Stimulated activated CD8-positive, alpha-beta memory T cell treated with anti-CD3 and anti-CD28 coated beads, Interleukin-7, amount 100 ng/mL, for 1 hour (primary cell): ENCODE measurements at places on chromosomes 7 and 10.

DNA sequence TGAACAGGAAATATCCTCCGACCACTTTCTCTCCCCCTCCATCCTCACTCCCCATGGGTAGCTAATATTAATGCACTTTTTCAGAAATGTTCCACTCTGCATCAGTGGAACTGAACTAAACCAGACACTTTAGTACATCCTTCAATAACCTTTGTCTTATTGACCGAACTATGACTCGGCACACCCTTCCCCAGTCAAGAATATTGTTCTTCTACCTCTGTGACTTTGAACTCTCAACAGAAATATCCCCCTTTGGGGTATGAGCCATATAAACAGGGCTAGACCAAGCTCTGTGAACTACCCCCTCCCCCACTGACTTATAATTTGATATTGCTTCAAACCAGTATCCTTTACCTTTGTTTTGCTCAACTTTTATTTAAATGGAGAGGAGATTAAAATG lies 57.9 kb upstream of the CAPZA2 start:
- no peak for DNase-seq

- DNase-seq, result no peak
These were observed 26.2 kb upstream of the ECHDC3 start for GRCh38 chr10:11715815-11716494.

DNA sequence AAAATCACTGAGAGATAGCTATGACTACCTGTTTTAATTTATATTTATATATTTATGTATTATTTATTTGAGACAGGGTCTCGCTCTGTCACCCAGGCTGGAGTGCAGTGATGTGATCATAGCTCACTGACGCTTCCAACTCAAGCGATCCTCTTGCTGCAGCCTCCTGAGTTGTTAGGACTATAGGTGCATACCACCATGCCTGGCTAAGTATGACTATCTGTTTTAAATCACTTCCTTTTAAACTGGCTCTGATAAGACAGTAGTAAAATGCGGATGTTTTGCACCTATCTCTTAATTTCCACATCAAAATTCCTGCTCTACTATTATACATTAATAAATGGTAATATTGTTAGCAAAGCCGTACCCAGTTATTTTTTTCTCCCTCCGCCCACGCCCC lies 41.8 kb downstream of the DNMBP start:
- DNase-seq, result no peak

DNA sequence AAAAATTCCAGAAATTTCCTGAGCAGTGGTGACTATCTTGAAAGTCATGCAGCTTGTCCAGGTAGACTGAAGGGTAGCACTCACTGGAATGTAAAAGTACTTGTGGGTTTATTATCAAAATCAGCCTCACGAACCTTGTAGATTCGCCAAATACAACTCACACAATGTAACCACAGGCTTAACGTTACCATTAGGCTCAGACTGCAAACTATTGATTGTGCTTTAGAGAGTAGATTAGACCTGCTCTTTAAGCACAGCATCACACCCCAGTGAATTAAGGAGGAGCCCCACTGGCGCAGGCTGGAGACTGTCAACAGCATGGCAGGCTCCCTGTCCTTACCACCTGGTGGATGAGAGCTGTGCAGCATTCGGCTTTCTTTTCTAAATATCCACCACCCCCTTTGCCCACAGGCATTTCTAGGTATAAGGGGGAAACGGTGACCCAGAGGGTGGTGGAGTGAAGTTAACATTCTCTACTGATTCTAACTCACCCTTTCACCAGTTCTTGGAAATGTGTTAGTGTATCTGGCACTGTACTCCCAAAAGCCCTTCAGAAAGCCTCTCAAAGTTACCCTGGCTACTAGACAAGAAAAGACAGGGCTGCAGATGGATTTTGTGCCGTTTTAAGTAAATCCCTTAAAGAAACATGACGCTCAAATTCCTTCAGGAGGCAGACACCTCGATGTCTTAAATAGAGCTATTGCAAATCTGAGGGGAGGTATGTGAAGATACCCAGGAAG lies 56.6 kb downstream of the GSDME start:
- DNase-seq, result no peak

GRCh38 chr7:36661135-36661840 lies 63.0 kb downstream of the AOAH start:
- DNase-seq, result no peak

DNA sequence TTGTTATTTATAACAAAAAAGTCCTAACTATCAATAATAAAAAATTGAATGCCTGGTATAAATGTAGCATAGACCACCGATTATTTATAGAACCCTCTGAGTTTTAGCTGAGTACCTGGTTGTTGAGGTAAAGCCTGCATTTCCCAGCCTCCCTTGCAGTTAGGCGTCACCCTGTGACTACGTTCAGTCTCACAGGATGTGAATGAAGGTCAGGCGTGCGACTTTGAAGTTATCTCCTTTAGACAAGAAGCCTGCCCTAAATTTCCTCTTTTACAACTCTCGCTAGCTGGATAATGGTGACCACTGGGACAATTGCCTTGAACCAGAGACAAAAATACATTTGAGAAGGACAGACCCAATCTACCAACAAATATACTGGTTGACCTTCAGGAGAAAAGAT lies 67.5 kb upstream of the TES start:
- no peak for DNase-seq

DNA sequence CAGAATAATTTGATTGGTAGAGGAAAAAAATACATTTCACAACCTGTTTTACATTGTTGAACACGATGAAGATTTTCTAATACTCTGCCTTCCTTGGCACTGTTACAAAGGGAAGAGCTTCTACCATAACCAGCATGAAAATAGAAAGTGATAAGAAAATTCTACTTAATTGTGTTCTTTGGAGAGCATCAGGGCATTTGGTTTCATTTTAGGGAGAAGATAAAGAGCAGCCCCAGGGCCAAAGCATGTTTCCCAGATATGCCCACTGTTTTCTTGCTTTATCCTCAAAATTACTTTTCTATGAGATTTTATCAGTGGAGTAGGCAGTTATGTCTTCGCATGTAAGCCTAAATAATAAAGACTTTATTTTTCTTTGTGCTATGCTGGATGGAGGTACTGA lies 9.5 kb downstream of the CHRM2 start:
- DNase-seq, result no peak

DNA sequence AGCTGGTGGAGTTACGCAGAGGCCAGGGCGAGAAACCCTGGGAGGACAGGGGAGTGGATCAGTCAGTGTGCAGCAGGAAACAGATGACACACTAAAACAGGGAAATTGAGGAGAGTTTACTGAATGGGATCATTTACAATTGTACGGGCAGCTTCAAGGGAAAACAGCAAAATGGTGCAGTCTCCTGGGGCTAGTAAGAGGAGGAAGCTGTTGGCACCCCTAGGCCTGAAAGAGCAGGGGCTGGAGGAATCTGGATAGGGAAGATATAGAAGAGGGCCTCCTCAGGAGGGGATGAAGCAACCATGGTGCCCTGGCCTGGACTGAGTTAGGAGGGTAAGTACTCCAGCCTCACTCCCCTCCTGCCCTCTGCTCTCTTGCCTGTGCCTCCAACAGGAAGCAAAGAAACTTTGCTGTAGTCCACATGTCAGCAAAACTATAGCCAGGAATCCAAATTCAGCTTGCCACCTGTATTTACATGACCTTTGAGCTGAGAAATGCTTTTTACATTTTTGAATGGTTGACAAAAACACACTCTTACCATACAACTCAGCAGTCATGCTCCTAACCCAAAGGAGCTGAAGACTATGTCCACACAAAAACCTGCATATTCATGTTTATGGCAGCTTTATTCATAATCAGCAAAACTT lies 52.3 kb upstream of the OPN4 start:
- DNase-seq, result no peak

GRCh38 chr10:121596689-121597503 lies 1.3 kb downstream of the FGFR2 start:
- DNase-seq, result no peak

GRCh38 chr7:87336136-87336535 lies 9.3 kb upstream of the CROT start:
- DNase-seq, result no peak

DNA sequence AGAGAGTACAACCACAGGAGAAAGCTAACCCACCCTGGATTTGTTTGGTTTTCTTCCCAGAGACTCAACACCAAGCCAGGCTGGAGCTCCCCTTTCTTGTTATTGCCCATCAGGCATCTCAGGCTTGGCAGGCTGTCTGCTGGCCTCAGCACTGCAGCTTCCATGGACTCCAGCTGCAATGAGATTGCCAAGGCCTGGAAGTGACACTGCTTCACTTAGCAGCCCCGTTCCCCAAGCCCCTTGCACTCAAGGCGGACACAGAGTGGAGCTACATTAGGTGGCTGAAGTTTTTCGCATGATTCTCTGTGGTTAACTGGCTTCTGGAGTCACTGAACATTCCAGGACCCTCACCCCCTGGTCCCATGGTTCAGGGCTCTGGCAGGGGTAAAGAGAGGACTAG lies 163.1 kb upstream of the GDF10 start:
- no peak for DNase-seq

DNA sequence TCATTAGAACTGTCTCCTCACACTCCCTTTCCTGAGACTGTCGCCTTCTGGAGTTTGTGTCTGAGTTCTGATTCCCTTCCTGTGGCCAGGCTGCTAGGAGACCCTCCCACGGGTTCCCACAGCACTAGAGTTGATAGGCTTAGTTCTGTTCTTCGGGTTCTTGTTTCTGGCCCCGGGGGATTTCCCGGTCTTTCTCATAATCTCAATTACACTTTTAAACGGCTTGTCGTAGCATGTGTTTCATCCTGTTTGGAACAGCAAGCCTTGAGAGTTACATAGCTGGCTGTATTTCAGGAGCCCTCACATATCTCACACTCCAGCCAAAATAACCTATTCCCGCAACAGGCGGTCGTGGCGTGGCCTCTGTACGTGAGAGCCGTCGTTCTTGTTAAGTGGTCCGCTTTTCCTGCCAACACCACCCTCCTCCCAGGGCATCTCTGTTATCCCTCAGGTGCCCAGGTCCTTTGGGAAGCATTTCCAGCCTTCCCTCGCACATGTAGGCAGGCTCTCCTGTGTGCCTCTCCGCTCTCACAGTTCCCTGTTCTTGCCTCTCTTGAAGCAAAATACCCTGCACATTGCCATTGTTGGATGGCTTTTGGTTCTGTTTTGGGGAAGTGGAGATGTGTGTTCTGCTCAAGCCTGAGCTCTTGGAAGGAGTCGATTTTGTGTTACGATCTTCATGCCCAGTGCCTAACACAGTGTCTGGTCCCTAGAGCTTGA lies 46.0 kb downstream of the CDC123 start:
- DNase-seq, result no peak

DNA sequence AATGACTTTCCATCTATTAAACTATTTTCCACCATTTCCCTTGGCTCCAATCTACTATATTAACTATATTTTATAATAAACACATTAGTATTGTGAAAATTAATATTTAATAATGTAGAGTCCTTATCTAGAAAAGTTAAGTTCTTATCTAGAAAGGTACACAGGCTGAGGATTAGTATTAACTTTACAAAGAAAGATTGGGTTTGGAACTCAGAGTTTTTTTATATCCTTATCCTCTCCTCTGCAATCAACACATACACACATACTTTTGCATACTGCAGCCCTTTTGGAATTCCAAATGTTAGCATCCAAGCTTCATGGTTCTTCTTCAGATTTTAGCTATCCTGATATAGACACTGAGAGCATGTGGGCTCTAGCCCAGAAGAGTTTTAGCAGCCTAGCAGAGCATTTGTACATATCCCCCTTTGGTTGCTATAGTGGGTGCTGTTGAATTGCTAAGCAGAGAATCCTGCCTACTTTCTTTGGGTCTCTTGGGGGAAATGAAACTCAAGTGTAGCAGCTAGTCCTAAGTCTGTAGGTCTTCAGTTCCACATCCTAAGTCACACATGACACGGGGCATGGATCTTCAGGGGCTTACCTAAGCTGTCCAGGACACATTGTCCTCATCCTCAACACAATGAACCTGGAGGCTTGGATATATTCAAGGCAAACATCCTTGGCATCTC lies 874.6 kb downstream of the LRMDA start:
- no peak for DNase-seq

- no peak for DNase-seq
These were observed 8.4 kb downstream of the THAP5 start for GRCh38 chr7:108561047-108561619.

DNA sequence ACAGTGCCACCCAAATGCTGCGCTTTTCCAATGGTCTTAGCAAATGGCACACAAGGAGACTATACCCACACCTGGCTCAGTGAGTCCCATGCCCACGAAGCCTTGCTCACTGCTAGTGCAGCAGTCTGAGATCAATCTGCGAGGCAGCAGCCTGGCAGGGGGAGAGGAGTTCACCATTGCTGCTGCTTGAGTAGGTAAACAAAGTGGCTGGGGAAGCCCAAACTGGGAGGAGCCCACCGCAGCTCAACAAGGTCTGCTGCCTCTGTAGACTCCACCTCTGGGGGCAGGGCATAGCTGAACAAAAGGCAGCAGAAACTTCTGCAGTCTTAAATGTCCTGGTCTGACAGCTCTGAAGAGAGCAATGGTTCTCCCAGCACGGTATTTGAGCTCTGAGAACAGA lies 891.2 kb downstream of the PCDH15 start:
- DNase-seq, result no peak

DNA sequence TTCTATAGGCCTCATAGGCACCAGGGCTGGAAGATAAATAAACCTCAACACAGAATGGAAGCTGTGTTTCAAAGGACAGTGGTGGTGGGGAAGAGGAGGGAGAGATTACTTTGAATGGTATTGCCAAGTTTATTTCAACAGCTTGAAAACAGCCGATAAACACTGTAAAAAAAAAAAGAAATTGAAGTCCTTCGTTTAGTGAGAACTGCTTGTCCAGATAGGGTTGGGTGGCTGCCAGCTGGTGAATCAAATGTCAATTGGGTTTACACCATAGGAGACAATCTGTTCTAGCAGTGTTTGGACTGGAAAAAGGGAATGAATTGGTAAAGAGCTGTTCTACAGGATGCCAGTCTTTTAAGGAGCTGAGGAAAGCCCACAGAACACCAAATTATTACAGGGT lies 254.8 kb downstream of the PHF14 start:
- DNase-seq, result no peak

DNA sequence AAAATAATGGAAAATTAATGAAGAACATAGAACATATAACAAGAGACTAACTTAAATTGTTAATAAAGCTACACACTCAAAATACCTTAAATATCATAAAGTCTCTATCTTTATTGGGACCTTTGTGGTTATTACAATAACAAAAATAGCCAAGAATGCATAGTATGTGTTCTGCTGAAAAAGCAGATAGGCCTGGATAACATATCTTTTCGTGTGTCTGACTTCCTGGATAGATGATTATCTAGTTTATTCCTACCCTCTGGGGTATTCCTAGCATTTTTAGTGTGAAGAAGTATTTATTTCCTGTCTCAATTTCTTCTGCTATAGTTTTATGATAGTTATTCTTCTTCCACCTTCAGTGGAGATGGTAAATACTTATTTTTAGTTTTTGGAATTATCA lies 36.5 kb downstream of the CALCR start:
- no peak for DNase-seq
